ENCODE measurements at places on chromosomes 7 and 10.

- no peak for DNase-seq
Measured at GRCh38 chr7:156858523-156858922, 34.5 kb downstream of the LMBR1 start.

GRCh38 chr10:93083743-93084539, 10.2 kb downstream of the CYP26A1 start:
- no peak for DNase-seq

DNA sequence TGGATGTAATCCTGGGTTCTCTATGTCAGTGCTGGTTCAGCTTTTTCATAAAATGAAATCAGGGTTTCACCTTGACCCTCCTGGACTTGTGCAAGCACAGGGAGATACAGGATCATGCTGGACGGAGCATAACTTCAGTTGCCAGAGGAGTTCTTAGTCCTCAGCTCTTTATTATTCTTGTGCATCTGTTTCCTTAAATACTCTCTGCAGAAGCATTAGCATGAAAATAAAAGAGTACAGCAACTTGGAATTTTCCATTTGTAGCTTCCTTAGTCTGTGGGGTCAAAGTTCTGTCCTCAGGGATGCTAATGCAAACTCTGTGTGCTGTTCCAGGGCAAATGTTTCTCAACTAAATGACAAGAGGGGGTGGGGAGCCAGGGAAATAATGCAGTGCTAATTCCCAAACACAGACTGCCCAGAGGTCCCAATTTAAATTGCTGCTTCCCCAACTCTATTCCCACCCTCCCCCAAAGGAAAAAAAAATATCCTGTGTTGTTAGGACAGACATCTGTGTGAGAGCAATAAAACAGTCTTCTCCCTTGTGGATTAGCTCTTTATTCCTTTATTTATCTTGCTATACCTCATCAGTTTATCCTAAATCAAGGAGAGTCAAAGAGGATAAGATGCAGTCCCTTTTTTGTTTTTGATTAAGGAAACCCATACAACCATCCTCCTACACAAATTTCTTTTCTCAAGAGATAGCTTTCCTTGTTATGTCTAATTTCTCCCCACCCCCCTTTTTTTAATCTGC, 905.0 kb downstream of the LRMDA start:
- no peak for DNase-seq

- DNase-seq, result no peak
Measured at GRCh38 chr7:21617916-21618390, 75.1 kb downstream of the DNAH11 start.

DNA sequence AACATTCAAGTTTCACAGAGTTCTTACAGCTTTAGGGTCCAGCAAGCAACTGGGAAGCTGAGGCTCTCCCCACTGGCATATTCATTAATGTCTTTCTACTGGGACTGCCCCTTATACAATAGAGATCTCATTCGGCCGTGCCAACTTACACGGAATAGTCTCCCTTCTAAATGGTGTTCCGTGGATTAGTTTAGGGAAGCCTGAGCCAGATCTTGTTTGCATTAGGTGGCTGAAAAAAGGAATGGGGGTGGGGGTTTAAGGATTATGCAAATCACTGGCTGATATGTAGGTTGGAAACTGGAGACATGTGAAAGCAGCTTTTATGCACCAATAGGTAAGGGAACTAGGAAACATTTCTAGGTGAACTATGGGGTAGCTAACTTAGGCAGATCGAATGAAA, 218.3 kb downstream of the TRIL start:
- DNase-seq, result no peak

DNA sequence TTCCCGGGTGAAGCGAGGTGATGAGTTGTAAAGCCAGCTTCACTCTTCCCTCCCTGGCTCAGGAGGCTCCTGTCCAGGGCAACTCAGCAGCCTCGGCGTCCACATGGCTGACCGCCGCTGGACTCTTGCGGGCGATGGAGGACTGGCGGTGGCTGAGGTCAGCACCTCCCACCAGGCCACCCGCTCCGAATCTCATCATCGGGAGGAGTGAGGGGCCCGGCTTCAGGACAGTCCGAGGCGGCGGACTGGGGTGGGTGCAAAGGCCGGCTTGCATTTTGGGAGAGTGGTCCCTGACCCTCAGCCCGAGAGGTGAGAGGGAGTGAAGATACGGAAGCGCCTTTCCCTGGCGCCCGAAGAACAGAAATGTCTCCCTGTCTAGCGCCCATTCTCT, 759 bp downstream of the DNAJB12 start:
- peak; percentile 35 for DNase-seq

- DNase-seq, result no peak
Measured at GRCh38 chr10:100654782-100655325, 90.5 kb upstream of the PAX2 start.

- no peak for DNase-seq
Measured at GRCh38 chr10:3747984-3748383, 37.0 kb downstream of the KLF6 start.

- no peak for DNase-seq
Measured at GRCh38 chr10:133042816-133043215, 44.9 kb upstream of the ADGRA1 start.

DNA sequence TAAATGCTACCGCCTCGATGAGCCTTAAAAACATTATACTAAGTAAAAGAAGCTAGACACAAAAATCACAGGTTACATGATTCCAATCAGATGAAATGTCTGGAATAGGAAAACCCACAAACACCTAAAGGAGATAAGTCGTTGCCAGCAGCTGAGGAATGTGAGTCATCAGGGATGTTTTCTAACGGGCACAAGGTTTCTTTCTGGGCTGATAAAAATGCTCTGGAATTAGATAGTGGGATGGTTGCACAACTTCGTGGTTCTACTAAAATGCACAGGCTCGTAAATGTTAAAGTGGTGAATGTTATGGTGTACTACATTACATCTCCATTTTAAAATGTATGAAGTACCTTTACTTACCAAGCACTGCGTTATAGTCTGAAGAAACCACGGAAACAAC, 9.7 kb downstream of the ABLIM1 start:
- peak; percentile 70 for DNase-seq

DNA sequence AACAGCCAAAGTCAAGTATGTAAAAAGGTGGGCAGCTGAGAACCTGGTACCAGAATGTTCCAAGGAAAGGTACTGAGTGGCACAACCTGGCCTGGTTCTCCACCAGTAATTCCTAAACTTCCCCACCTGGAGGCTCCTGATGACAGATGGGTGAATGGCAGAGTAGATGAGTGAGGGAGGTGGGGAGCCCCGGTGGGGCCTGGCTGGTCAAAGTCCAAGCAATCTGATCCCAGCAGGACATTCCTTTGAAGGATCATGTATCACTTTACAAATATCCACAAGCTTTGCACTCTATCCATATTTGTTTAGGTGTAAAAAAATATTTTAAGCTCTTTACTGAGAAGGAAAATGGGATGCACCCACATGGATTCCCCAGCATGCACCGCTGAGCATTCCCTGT, 250.2 kb downstream of the DPP6 start:
- no peak for DNase-seq

DNA sequence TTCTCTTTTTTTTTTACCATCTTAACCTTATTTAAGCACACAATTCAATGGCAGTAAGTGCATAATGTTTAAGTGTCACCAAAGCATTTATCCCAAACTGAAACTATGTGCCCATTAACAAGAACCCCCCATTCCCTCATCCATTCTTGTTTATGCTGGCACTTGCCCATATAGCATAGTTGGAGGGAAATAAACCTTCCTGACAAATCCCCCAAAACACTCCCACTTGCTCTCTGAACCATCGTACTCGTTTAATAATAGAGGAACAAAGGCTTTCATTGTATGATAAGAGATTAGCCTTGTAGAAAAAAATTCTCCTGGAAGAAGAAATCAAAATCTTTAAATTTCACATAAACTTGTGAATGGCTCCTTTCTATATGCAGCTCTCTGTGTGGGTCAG, 26.4 kb upstream of the KCNMA1 start:
- DNase-seq, result no peak

DNA sequence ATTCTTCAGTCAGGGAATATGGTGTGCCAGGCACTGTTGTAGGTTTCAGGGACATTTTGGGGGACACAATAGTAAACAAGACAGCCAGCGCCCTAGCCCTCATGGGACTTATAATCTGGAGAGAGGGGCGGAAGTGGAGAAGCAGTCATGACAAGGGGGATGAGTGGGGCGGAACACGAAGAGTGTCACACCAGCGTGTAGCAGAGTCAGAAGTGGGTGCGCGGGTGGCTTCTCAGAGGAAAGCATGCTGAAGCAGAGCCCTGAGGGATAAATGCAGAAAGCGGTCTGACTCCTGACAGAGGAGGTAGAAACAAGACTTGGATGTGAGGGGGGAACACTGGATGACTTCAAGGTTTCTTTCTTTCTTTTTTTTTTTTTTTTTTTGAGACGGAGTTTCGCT, 160.3 kb upstream of the LYZL2 start:
- no peak for DNase-seq

GRCh38 chr10:73803680-73804286, 7.6 kb downstream of the NDST2 start:
- DNase-seq, result no peak

- DNase-seq, result no peak
Measured at GRCh38 chr7:101222275-101222830, 4.4 kb downstream of the ZNHIT1 start.
